Renal pelvis (tissue), 12 donors: ENCODE measurements at places on chromosomes 16 and 17. TPM values are rescaled to one million over a fixed set of nuclear protein-coding genes. Genes with fewer than 3 reads are reported as not detected.

Gene FOXL1
- 15.1 TPM for polyA plus RNA-seq

DNA sequence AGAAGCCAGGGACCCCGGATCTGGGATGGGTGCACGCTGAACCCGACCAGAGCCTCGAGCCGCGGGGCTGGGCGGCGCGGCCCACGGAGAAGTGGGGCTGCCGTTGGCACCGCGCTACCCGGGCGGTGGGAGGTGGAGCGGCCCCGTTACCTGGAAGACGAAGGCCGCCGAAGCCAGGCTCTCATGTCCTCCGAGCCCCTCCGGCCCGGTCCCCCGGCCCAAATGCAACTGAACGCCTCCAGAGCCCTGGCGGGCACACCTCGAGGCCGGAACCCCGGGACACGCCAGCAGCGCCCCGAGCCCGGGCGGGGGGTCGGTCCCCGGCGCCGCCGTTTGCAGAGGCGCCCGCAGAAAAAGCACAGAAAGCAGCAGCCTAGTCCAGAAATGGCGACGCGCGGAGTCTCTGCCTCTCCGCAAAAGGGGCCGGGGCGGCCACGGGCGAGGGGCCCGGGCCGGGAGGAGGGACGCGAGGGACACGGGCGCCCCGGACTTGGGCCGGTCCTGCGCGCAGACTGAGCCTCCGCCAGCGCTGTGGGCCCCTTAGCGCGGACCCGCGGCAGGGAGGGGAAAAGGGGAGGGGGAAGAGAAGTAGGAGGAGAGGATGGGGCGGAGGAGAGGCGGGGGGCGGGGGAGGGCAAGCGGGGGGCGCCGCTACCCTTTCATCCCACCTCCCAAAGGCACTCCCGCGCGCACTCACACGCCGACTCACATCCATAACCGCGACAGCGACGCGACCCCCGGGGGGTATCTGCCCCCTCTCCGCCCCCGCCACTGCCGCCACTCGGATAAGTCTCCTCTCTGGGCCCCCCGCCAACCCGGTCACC, 1.4 kb downstream of the AXIN2 start:
- peak; percentile 65 for DNase-seq

DNA sequence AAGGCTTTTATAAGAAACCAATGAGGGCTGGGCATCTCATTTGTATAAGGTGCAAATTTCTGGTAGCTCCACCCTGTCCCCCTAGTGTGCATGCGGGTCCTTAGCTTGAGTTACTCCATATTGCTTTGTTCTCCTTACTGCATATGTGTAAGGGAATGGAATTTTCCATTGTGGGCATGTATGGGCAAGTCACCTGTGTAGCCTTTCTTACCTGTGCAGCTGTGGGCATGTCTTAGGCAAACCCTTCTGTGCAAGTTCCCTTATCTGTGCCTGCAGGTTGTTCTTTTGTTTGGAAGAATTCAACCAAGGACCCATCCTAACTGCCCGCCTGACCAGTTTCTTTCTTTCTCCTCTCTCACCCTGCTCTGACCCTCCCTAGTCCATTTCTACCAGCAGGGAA, 122.8 kb upstream of the HS3ST4 start:
- no peak for DNase-seq

GRCh38 chr16:24988593-24989338, 26.4 kb downstream of the ARHGAP17 start:
- DNase-seq = no peak

- no peak for DNase-seq
Measured at GRCh38 chr16:13427943-13428342, 492.0 kb upstream of the ERCC4 start.

Gene KRT26
- not detected for polyA plus RNA-seq

Gene ALOX15
- 0.22 TPM for polyA plus RNA-seq

DNA sequence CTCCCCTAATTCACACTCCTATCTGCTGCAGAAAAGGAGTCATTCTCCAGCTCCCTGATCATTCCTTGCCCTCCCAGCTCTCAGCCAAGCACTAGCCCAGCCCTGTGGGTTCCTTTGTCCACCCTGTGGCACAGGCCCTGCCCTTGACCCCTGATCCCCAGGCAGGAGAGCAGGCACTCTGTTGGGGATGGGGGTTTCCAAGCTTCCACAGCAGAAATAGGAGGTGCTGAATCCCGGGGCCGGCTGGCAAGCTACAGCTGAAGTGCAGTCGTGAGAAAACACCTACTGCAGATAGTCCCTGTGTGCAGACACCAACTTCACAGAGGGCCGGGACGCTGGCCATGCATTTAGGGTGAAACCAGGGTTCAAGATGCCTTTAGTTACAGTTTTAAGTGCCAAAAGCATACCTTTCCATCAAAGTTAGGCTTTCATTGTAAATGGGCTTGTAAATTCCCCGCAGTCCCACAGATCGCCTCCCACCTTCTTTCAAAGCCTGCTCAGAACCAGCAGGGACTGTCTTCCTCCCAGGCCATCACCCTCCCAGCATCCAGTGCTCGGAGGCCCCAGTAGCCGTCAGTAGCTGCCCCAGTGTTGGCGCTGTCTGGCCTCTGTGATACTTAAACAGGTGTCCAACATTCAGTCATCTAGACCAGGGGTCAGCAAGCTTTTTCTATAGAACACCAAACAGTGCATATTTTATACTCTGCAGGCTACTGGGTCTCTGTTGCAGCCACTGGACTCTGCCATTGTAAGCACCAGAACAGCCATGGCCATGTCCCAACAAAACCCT, 10.6 kb downstream of the CPSF4L start:
- no peak for DNase-seq

DNA sequence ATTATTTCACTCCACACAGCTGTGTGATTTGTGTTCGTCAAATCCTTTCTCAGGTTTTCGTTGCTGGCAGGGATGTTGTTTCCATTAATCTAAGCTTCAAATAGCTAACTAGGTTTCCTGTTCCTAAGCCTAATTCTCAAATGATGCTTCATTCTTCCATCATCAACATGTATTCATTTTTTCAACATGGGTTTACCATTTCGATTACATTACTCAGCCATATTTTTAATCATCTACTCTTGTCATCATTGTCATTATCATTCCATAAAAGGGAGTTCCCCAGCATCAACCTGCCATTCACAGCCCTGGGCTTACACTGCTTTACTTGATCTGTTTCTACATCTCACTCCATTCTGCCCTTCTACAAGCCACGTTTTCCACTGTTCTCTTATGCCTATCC, 33.3 kb upstream of the ANKFN1 start:
- DNase-seq = no peak

- no peak for DNase-seq
Measured at GRCh38 chr17:72789711-72790110, 302.8 kb downstream of the SLC39A11 start.

GRCh38 chr17:76124582-76125390, 16.3 kb downstream of the FOXJ1 start:
- DNase-seq = no peak

Gene CASKIN1
- 1.8 TPM for polyA plus RNA-seq

- DNase-seq = no peak
Measured at GRCh38 chr17:33225509-33225908, 67.6 kb downstream of the ASIC2 start.

GRCh38 chr16:70790815-70791214, 10.1 kb downstream of the VAC14 start:
- DNase-seq = no peak

GRCh38 chr17:58487589-58488427, at the start of gene HSF5:
Gene HSF5, minus strand, starts transcription at chr17:58488408. Its CDS starts 134 bp downstream, at chr17:58488274.
- DNase-seq = peak; percentile 43

- DNase-seq = no peak
Measured at GRCh38 chr16:67843343-67843765, 1.2 kb downstream of the THAP11 start.

Gene ACSM2B
- 62.8 TPM for polyA plus RNA-seq

- DNase-seq = no peak
Measured at GRCh38 chr17:20092261-20092867, 83.2 kb downstream of the SPECC1 start.

DNA sequence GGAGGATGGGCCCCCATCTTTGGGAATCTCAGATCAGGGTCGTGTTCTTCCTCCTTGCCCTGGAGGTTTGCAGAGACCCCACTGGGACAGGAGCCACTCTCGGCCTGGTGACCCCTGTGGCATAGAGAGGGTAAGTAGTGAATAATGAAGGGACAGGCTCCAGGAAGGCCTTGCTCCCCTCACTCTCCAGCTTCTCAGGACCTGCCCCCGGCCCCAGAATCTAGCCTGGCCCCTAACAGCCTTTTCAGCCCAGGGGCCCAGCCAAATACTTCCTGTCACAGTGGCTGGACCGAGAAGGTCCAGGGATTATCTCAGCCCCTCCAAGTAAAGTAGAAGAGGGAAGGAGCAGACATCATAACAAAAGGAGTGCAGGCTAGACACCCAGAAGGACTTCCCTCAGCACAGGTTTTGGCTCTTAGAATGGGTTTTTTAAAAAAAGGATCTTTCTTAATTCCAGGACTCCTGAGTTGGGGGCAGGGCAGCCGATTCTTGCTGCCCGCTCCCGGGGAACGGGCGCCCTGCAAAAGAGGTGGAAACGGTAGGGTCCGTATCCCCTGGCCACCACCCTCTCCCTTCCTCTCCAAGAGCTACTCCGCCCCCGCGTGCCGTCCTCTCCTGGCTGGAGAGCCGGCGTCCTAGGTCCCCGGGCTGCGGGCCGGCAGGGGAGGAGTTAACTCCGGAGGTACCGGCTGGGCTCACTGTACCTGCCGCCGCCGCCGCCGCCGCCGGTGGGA, 559 bp upstream of the NXPH3 start:
- no peak for DNase-seq

Gene SCIMP
- 1.4 TPM for polyA plus RNA-seq

DNA sequence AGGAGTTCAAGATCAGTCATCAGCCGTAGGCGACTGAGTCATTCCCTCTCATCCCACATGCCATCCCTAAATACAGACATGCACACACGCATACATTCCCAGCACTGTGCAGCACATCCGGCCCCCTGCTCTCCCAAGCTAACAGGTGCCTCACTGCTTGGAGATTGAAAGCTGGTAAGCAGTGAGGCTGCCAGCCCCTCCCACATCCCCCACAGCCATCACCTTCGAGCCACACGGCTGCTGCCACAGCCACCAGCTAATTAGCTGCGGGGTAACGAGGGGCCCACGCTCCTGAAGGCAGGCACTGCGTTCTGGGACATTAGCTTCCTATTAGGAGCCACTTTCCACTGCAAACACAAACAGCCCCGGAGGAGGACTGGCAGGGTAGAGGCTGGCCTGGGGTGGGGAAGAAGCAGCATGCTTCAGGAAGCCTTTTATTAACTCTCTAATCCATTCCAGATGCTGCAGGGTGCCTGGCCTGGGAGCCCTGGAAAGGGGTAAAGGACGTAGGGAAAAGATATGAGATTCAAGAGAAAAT, 179.6 kb downstream of the CCT6B start:
- no peak for DNase-seq

Gene COL1A1
- 498 TPM for polyA plus RNA-seq

- no peak for DNase-seq
Measured at GRCh38 chr17:16046966-16047365, 47.3 kb downstream of the TTC19 start.

Gene ACSM2A
- polyA plus RNA-seq = 62.8 TPM

DNA sequence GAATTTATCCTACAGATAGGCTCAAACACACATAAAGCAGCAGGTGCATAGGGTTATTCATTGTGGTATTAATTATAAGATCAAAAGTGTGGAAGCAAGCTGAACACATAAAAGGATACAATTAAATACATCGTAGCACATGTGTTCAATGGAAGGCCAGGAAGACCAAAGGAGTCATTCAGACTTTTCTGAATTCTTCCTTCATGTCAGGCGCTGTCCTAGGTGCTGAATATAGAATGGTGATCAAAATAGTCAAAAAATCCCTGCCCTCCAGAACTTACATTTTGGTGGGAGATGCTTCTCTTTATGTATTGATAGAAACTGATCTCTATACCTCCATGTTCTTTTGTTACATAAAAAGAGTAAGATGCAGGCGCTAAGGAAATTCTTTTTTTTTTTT, 439.0 kb upstream of the ASIC2 start:
- no peak for DNase-seq

Gene LGALS9B
- polyA plus RNA-seq = not detected

Gene EFNB3
- 21.3 TPM for polyA plus RNA-seq

DNA sequence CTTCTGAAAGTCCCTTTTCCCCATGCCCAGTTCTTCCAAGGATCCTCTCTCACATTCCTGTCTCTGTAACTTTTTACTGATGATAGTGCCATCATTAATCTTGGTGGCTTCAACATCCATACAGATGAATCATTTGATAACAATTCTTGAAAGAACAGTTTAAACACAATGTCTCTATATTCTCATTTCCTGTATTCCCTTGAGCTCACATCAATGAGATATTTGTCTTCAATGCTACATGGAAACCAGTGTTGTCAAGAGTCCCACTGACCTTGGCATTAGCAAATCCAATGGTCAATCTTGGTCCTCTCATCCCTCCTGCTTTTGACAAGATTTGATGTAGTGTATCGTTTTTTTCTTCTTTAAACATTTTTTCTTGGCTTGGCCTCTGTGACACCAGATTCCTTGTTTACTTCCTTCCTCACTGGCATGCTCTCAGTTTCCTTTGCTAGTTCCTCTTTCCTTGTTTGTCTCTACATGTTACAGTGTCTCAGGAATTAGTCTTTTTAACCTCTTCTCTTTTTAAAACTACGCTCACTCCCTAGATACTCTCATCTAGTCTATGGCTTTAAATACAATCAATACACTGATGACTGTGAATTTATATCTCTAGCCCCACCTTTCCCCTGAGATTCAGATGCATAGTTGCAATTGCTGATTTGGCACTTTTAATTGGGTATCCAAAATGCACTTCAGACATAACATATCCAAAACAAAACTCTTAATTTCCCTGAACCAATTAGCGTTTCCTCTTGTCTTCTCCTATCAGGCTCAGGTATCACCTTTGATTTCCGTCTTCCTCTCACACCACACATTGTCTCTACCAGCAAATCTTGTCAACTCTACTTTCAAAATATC, 134.0 kb downstream of the MYO1D start:
- DNase-seq = no peak

Gene CCDC78
- 3.6 TPM for polyA plus RNA-seq

DNA sequence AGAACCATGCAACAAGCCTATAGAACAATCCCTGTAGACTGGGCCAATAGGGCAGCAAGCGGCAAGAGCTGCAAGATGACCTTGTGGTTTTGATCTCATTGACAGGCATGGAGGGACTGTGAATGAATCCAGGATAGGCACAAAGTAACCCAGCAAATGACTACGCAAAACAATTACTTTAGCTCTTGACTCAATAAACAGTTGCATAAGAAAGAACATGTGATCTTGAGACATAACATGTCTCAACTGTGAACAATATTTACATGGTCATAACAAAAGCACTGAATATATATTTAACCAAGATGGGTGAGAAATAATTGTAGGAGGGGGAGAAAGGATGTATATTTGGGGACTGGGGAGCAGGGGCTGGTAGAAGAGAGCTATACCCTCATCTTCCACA, 313.7 kb upstream of the CDH5 start:
- DNase-seq = no peak

- DNase-seq = no peak
Measured at GRCh38 chr17:44331249-44331760, 6.7 kb upstream of the SLC25A39 start.

DNA sequence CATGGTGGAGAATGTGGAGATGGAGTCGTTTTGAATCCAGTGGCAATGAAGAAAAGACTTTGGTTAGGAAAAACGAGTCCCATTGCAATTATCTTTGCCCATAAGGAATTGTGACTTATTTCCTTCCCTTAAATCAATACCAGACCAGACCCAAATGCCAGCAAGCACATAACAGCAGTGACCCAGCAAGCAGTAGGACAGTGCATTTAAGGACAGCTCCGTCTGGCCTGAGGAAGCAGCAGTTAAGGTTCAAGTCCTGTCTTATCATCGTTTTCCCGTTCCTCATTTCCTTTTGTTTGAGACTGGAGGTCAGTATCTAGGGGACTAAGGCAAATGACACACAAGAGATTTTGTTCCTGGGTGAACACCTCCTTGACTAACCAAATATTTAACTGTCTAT, 74.6 kb upstream of the FAM20A start:
- no peak for DNase-seq
